ENCODE measurements at places on chromosomes 16 and 17.

GRCh38 chr16:31376705-31377104 lies 16.4 kb upstream of the ITGAD start:
- DNase-seq, result no peak

DNA sequence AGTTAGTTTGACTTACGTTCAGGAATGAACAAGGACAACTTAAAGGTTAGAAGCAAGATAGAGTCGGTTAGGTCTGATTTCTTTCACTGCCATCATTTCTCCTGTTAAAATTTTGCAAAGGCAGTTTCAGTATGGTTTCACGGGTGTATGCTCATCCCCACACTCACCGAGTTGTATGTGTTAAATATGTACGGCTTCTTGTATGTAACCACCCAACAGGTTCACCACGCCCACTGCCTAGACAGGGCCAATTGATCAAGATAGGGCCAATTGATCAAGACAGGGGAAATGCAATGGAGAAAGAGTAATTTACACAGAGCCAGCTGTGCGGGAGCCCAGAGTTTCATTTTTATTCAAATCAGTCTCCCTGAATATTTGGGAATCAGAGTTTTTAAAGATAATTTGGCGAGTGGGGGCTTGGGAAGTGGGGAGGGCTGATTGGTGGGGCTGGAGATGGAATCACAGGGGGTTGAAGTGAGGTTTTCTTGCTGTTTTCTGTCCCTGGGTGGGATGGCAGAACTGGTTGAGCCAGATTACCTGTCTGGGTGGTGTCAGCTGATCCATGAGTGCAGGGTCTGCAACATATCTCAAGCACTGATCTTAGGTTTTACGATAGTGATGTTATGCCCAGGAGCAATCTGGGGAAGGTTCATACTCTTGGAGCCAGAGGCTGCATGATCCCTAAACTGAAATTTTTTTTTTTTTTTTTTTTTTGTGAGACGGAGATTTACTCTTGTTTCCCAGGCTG lies 62.4 kb upstream of the PLCG2 start:
- DNase-seq, result no peak

- DNase-seq, result no peak
Measured at GRCh38 chr17:19359856-19360255, 2.7 kb downstream of the B9D1 start.

- no peak for DNase-seq
Measured at GRCh38 chr16:14672403-14672971, 21.6 kb downstream of the PLA2G10 start.

DNA sequence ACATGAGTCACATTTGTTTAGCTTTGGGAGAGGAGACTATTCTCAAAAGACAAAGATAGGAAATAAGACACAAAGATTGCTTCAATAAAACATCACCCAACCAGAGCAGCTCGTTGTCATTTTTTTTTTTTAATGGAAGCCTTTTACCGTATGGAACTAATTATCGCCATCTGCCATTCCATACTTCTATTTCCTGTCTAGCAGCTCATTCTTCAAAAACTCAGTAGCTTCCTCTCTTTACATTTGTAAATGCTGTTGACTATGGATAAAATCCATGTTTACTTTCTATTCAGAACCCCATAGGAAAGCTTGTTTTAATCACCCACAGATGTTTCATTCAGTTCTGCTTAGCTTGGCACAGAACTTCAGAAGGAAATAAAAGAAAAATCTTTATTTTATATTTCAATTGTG lies 110.0 kb upstream of the PSMD7 start:
- DNase-seq, result no peak

DNA sequence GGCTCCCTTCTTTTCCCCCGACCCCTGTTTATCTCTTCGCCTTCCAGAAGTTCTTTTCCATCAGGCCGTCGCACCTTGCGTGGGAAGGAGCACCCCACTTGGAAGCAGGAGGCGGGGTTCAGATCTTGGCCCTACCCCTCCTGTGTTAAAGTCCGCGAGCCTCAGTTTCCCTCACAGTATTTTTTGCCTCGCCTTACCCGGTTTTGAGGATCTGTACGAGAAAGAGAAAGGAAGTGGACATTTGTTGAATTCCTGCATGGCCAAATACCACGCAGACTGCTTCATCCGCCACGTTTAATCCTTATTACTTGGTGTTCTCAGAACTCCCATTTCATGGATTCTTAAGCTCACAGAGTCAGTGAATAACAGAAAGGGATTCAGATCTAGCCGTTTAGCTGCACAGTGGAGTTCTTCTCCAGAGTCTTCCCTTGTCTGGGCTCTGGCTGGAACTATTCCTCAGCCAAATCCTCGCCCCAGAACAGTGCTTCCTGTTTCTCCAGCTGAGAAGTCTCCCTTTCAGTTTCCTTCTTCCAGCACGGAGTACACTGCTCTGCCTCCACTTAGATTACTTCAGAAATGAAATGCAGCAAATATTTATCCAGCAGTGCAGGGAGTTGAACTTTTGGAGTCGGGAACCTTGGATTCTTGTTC lies 590 bp downstream of the TMEM219 start:
- no peak for DNase-seq

Data from stimulated activated CD8-positive, alpha-beta memory T cell treated with anti-CD3 and anti-CD28 coated beads, Interleukin-7, amount 100 ng/mL, for 1 hour (primary cell).